ENCODE measurements at places on chromosomes 3 and 15.

DNA sequence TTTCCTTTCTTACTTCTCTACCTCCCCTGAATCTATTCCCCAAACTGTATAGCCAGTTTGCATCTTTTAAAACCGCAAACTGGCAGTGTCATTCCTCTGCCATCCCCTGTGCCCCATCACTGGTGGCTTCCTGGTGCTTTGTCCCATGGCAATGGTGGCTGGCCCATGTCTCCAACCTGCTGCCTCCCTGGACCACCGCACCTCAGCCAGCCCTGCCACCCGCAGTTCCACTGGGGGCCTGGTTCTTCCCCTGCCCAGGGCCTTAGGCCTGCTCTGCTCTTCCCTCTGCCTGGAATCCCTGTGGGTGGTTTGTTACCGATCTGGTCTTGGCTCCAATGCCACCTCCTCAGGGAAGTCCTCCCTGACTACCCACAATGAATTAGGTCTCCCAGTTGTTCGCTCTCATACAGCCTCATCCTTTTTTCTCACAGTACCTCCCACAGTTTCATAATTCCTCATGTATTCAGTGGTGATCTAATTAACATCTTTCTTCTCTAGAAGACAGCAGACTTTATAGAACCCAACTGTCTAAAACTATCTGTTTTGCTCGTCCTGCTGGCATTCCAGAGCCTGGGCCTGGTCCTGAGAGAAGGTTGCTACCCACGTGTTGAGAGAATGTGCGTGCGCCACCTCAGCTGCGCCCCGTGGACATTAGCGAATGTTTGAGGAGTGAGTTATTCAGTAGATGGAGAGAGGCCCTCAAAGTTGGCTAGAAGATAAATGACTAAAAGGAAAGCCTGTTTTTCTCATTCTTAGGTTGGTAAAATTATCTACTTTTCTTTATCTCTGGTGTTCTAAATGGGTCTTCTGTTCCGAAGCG is 130.1 kb downstream of the DNAJB8 start:
- DNase-seq: no peak

DNA sequence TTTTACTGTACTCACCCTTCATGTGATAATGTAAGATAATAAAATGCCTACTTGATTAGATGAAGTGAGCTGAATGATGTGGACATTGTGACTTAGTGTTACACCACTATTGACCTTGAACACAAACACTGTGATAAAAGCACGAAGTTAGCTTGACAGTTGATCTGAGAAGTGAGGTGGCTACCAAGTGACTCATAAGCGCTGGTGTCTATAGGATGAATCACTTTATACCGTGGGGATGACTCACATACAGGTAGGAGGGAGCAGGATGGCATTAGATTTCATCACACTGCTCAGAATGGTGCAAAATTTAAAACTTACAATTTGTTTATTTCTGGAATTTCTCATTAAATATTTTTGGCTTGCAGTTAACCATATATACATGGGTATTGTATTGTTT is 174.7 kb upstream of the CNTN3 start:
- DNase-seq: no peak

GRCh38 chr3:121641127-121641526 is 19.6 kb downstream of the HCLS1 start:
- no peak for DNase-seq

DNA sequence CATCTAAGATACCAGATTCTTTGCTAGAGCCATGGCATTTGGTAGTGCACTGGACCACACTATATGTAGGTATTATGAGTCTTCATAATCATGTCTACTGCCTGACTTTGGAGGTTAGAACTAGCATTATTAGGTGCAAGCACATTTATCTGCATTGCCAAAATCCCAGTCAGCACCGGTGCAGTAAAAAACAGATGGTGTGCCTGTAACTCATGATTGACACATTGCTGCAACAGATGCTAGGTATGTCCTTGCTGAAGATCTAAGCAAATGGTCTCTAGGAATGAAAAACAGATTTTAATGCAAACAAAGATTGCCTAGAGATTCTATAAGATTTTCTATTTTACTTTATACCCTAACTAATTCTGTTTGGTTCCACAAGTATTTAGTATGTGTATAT is 47.7 kb downstream of the MYO5A start:
- no peak for DNase-seq

DNA sequence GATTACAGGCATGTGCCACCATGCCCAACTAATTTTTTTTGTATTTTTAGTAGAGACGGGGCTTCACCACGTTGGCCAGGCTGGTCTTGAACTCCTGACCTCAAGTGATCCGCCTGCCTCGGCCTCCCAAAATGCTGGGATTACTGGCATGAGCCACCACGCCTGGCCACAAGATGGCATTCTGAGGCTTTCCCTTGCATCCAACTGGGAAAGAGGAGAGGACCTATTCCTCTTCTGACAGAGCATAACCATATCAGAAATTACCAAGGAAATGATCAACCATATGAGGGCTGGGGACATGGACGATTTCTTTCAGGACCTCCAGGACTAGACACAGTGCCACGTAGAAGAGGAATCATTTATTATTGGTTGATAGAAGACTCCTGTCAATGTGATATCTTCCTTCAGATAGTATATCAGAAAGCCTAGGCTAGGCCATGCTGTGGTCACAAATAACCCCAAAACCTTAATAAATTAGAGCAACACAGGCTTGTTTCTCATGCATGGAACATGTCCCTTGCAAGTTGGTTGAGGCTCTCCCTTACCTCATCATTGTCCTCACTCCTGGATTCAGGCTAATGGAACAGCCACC is 372.3 kb upstream of the IL12A start:
- peak; percentile 32 for DNase-seq
